ENCODE measurements at places on chromosomes 16 and 17.

DNA sequence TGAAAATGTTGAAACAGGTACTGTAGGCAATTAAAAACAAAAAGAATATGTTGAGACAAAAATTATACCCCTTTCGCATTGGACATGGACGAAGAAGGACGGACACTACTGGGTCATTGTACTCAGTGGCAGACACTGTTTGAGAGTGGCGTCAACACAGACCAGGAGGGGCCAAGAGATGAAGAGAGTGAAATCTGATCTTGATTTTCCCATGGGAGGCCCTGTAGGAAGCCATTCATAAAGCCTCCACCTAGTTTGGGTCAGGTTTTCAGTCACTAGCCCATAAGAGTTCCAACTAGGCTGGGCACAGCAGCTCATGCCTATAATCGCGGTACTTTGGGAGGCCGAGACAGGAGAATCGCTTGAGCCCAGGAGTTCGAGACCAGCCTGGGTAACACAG is 23.6 kb upstream of the SMURF2 start:
- no peak for DNase-seq

DNA sequence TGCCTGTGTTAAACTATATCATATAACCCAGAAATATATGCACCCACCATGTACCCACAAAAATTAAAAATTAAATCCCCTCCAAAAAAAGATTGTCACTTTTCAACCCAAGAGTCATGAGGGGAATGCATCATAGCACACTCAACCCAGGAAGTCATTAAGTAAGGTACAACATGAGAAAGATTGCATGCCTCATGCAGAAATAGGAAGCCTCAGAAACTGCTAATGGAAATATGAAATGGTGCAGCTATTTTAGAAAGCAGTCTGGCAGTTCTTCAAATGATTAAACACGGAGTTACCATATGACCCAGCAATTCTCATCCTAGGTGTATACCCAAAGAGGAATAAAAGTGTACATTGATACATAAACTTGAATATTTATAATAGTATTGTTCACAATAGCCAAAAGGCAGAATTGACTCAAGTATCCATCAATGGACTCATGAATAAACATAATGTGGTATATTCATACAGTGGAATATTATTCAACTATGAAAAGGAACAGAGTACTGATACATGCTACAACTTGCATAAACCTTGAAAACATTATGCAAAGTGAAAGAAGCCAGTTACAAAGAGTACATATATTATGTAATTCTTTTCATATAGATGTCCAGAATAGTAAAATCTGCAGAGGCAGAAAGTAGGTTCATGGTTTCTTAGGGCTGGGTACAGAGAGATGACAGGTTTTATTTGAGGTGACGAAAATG is 70.4 kb downstream of the TMEM100 start:
- no peak for DNase-seq

GRCh38 chr16:15539197-15539596 is 103.8 kb downstream of the MARF1 start:
- DNase-seq: peak; percentile 78

DNA sequence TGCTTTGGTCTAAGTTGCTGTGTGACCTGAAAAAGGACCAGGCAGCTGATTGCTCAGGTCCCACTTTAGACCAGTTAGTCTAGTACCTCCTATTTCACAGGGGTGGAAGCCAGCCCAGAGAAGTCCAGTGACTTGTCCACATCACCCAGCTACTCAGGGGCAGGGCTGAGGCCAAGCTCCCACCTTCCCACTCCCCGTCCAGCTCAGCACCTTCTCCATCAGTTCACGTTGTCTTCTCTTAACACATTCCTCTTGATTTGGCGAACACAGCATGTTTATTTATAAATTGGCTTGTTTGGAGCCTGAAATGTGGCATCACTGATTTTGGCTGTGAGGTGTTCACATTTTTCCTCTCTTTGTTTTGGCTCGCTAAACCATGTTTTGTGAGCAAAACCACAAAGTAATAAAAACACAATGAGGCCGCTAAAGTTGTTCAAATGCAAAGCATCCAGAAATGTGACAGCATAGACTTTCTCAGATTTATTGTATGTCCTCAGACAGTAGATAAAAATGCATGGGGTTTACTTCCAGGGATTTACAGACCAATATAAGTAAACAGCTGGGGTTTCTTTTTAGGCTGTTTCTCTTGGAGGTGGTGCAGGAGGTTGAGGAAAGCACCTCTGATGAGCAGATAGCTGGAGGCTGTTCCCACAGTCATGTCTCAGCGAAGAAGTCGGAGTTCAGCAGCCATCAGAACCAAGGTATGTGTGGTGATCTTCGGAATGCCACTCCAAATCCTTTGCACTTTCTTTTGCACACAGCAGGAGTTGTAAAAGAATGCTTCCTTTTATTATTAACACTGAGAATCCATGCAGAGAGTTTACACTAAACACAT is 88.4 kb downstream of the PLXDC1 start:
- DNase-seq: no peak

- no peak for DNase-seq
Measured at GRCh38 chr16:17273142-17273561, 197.6 kb downstream of the XYLT1 start.

GRCh38 chr17:42673885-42674754 is 2.7 kb downstream of the PLEKHH3 start:
- peak; percentile 75 for DNase-seq

DNA sequence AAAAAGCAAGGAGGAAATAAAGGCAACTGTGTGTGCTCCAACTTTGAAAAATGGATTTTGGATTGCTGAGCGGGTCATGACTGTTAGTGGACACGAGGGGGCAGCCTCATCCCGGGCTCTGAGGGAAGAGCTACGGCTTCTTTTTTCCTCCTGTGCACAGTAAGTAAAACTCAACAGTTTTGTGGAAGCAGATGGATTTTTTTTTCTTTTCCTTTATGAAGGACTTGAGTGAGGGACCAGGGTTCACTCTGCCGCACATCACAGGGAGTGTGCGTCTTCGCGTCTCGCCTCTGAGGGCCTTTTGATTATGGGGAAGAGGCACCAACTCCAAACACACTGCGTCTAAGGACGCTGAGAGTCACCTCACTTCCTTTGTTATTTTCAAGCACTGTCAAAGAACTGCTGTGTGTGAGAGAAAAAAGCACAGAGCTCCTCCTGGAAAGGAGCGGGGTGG is 80.3 kb upstream of the GOT2 start:
- DNase-seq: peak; percentile 34

Data from WERI-Rb-1 (cell line).